NCI-H524 treated with DMSO at 0.1 percent for 48 hours (cell line): ENCODE measurements at places on chromosomes 13 and 19.

- DNase-seq, result no peak
Observed at GRCh38 chr13:53408847-53409568, 380.4 kb downstream of the OLFM4 start.

DNA sequence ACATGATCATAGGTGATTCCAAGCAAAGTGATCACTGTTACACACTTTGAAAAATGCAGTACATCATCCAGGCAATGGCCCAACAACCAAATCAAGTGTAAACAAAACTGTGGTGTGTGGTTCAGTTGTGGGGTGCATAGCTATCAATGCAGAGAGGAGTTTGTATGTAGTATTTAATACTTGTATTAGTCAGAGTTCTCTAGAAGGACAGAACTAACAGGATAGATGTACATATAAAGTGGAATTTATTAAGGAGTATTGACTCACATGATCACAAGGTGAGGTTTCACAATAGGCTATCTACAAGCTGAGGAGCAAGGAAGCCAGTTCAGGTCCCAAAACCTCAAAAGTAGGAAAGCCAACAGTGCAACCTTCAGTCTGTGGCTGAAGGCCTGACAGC is 249.3 kb upstream of the HTR2A start:
- DNase-seq, result no peak

DNA sequence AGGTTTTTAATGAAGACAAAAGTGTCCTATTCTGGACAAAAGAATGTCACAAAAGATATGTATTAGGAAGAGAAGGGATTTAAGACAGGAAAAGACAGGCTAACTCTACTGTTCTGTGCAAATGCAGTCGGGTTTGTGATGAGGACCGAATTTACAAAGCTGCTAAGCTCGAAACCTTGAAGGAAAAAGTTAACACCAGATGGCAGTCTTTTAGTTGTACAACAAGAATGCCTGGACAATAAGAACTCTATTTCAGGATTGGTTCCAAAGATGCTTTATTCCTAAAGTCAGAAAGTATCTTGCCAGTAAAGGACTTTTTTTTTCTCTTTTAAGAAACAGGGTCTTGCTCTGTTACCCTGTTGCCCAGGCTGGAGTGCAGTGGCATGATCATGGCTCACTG is 51.1 kb downstream of the HS6ST3 start:
- no peak for DNase-seq

DNA sequence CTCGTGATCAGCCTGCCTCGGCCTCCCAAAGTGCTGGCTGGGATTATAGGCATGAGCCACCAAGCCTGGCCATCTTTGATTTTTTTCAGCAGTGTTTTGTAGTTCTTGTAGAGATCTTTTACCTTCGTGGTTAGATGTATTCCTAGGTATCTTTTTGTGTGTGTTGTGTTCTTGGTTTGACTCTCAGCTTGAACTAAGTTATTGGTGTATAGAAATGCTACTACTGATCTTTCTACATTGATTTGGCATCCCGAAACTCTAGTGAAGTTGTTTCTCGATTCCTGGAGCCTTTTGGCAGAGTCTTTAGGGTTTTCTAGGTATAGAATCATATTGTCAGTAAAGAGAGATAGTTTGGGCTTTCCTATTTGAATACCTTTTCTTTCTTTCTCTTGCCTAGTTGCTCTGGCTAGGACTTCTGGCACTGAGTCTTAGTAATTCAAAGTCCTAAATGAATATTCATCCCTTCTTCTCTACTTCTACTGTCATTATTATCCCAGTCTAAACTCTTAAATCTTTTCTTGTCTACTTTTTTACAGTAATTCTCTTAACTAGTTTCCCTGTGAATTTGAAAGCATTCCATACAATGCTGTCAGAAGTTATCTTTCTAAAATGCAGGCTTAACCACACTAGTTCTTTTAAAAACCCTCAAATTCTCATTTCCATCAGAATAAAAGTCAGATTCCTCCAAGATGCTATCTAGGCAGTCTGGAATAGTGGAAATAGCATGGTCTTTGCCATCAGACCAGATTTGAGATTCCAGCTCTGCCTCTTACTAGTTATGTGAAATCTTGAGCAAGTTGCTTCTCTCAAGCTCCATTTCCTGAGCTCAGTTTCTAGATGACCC is 7.0 kb downstream of the GPR18 start:
- no peak for DNase-seq

DNA sequence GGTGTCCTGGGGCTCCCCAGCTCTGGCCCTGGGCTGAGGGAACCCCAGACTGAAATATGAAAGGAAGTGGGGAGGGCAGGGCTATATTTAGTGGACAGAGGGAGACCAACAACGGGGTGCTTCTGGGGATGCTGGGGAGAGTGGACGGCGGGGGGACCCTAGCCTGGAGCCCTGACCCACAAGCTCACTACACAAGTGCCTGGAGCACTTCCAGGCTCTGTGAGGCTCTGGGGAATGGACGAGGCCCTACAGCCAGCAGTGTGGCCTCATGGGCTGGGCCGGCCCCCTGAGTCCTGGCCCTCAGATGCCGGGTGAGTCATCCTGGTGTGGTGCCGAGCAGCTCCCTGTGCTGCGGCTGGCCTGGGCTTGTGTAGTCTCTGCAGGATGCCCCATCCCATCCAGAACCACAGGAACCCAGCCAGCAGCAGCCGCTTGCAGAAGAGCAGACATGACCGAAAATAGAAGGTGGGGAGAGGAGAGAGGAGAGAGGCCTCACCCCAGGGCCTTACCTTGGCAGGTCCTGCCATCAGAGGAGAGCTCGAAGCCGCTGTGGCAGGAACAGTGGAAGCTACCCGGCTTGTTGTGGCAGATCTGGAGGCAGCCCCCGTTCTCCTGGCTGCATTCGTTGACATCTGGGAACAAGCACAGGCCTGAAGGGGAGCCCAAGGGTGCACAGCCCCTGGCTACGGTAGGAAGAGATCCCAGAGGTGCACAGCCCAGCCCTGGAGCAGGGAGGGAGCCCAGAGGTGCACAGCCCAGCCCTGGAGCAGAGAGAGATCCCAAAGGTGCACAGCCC is 26.1 kb downstream of the GAS6 start:
- DNase-seq, result no peak

DNA sequence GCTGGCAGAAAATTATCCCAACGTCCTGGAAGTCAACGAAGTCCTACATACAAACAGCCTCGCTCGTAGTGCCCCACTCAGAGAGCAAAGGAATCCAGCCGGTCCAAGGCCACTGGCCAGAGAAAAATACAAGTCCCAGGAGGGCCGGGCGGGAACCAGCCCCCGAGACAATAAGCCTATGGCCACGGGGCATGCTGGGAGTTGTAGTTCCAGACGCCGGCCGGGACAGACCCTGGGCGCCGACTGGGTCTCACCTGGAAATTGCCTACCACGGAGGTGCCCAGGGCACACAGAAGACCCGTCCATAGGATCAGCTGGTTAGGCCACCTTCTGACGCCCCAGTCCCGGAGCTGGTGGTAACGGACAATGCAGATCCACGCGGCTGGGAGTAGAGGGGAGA is 5.4 kb downstream of the TMEM150B start:
- no peak for DNase-seq

GRCh38 chr13:93751117-93751516 is 524.5 kb downstream of the GPC6 start:
- no peak for DNase-seq
